AG09319 (cell line): ENCODE measurements at places on chromosomes 16 and 17.

DNA sequence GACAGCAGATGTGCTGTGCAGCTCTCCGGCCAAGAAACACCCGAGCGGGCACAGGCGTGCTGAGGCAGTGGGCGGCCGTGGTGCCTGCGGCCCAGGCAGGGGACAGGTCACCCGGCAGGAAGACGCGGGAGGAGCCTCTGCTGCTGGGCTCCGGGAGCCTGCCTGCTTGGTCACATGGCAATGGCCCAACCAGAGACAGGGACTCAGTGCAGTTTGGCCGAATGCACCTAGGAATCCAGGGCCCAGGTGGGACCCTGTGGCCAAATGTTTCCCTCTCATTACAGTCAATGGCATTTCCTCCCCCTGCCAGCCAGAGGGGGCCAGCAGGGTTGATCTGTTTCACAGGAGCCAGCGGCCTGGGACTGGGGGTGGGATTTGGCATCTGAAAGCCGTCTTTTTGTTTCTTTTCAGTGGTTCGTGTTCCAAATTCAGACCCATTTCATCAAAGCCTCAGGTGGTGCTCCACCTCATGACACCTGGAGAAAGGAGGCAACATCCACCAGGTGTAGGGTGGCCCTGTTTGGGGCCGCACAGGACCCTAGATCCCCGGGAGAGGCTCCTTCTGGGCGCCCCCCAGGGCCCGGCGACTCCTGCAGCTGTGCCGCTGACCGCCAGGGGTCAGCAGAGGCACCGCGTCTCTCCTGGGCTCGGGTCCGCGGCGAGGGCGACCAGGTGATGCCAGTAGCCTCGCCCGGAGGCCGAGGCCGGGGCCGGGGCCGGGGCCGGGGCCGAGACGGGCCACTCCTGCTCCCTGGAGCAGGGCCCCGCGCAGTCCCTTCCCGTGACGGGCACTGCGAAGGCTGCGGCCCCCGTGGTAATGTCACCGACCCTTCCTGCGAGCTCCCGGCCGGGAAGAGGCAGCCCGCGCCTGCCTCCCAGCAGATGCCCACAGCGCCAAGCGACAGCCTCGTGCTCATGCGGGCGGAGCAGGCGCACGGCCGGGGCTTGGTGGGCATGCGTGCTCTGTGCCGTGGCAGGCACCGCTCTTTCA, 118.5 kb downstream of the C16orf78 start:
- no peak for DNase-seq

- no peak for DNase-seq
Observed at GRCh38 chr17:13557077-13557476, 44.7 kb downstream of the HS3ST3A1 start.

- DNase-seq = no peak
Observed at GRCh38 chr17:33596899-33597298, 303.8 kb upstream of the ASIC2 start.

GRCh38 chr16:71441348-71442050, 355 bp downstream of the TLE7 start:
- no peak for DNase-seq

- DNase-seq = no peak
Observed at GRCh38 chr16:3026609-3027488, 3.0 kb downstream of the THOC6 start.

- no peak for DNase-seq
Observed at GRCh38 chr16:68719993-68720489, 17.1 kb upstream of the CDH1 start.

GRCh38 chr16:54015147-54015546, 271.4 kb downstream of the IRX3 start:
- DNase-seq = no peak

DNA sequence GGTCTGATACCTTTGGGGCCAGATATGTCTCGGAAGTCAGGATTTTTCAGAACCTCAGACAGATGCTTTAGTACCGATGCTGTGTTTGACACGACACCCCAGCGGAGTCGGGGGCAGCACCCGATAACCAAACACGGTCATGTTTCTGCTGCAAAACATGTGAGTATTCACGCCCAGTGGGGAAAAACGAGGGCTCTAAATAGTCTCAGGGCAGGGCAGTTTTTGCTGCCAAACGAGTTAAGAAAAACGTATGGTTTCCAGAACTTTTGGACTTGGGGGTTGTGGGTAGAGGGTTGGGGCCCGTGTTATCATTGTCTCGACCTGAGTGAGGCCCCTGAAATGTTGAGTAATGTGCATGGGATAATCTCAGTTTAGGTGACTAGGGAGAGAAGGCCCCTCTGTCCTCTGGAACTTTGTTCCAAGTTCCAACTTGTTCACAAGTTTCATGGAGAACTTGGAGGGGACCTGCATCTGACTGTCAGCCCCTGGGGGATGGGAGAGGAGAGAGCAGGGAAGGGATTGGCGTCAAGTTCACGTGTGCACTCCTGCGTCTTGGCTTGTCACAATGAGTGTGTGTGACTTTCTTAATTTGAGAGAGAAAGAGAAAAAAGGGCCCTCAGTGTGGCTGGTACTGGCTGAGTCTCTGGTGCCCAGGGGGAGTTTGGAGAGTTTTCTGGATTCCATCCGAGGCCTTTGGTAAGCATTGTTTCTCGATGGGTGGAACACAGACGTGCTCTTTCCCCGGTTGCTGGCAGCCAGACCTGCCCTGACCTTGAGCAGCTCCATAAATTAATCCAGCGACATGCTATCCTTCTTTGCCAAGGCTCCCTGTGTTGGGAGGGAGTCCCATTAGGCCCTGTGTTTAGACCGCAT, 83.9 kb upstream of the CIBAR2 start:
- DNase-seq = no peak

DNA sequence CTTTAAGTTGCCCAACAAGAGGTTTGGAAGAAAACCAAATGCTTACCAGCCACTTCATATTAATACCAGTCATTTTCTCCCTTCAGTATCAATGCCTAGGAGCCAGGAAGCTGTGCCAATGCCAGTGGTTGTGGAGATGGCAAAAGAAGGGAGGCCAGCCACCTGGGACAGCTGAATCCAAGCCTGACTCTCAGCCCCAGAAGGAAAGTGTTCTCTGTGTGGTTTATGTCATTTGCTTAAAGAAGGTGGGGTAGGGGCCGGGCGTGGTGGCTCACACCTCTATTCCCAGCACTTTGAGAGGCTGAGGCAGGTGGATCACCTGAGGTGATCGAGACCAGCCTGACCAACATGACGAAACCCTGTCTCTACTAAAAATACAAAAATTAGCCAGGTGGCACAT, 13.4 kb downstream of the C17orf78 start:
- DNase-seq = no peak

DNA sequence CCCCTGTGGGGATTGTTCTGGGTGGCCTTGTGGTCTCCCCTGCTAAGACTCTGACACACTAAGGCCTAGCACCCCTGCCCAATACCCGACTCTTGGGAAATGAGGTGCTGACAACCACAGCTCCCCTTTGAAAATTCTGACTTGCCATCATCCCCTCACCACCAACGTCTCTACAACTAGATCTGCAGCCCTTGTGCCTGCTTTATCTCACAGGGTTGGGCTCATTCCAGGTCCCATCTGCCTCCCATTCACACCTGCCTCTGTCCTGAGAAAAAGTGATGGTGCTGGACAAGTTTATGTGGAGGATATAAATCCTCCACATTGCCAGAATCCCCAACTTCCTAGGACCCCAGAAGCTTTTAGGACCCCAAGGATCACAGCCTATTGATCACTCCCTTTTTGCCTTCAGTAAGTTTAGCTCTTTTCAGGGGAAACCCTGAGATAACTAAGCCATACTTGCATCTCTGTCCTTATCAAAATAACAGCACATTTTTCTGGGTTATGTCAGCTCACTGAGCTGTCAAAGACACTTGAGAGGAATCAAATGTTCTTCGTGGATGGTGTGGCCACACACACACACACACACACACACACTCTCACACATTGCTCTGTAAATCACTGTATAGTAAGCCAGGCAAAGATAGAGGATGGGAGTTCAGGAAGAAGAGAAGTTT, 136.8 kb upstream of the CES5A start:
- DNase-seq = no peak

DNA sequence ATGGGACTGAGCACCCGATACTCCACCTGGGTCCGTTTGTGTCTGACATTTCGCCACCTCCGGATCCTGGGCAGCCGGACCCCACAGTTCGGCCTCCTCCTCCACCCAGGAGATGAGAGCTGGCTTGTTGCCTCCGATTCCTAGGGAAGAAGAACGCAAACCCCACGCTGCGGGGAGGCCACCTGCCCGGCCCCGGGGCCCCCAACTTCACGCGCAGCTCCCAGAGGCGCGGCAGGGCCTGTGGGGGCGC, 542 bp downstream of the ZNF764 start:
- no peak for DNase-seq

DNA sequence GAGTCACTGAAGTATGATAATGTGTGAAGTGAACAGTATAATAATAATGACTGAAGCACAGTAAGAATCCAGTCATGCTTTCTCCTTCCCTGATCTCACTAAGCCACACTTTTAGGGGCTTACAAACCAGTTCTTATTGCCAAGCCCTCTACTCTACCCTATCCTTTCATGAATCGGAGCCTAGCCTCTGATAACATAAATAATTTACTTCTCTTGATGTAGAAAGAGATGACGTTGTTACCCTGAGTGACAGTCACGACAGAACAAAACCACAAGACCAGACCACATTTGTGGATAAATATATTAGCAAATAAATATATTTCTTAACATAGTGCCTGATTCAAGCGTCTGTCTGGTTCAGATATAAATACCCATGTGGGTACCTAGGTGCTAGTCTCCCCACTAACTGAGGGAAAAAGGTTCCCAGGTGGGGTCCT, 1.4 kb upstream of the SUPT4H1 start:
- no peak for DNase-seq

- DNase-seq = no peak
Observed at GRCh38 chr17:41678907-41679739, 9.6 kb upstream of the EIF1 start.

DNA sequence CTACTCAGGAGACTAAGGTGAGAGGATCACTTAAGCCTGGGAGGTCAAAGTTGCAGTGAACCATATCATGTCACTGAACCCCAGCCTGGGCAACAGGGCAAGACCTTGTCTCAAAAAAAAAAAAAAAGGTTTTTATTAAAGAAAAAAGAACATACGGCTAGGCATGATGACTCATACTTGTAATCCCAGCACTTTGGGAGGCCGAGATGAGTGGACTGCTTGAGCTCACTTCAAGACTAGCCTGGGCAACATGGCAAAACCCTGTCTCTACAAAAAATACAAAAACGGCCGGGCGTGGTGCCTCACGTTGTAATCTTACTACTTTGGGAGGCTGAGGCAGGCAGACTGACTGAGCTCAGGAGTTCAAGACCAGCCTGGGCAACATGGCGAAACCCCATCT, 38.4 kb downstream of the RANBP10 start:
- DNase-seq = peak; percentile 4

GRCh38 chr17:43745541-43745940, 13.1 kb downstream of the SOST start:
- DNase-seq = no peak

- no peak for DNase-seq
Observed at GRCh38 chr16:80725566-80726162, 78.7 kb downstream of the CDYL2 start.

DNA sequence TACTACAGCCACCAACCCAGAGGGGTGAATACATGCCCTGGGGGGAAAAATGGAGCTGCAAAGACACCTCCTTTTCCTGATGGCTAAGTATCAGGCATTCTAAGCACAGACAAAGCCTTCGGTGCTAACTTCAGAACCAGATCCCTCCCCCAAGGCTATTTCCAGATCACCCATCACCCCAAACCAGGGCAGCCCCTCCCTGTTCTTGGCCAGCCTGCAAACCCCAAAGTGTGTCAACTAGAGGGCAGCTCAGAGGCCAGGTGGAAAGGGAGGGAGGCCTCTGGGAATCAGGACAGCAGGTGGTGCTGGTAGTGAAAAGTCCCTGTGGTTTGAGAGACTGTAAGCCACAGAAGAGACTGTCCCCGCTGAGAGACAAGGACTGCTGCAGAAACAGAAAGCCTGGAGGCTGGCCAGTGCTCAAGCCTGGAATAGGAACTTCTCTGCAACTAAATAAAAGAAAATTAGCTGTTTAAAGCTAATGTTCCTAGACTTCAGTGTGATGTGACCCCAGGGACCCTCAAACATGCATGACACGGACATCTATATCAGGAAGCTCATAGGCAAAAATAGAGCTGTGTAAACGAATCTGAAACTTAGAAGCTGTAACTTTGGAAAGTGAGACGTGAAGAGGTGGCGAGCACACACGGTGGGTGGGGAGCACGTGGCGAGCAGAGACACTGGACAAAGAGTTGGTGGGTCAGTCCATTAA, 9.1 kb downstream of the TUBG1 start:
- no peak for DNase-seq

- no peak for DNase-seq
Observed at GRCh38 chr16:19446300-19446846, 28.7 kb downstream of the TMC5 start.

DNA sequence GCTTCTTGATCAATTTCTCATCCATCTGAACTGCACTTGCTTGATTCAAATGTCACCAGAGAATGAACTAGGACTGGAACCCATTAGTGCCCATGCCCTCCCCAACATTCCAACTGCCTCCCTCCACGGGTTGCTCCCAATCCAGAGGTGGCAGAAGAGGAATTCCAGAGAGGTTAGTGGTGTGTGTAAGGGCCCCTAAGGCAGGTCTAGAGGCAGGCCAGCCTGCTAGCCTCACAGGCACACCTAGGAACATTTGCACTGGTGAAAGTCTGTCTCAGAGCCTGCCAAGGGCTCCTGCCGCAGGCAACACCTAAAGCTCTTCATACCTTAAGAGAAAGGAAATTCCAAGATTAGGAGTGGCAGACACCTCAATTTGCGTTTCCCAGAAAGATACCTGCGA, 21.2 kb upstream of the CMTM4 start:
- no peak for DNase-seq

- no peak for DNase-seq
Observed at GRCh38 chr17:8354236-8354635, 14.6 kb downstream of the ODF4 start.

GRCh38 chr17:60665602-60666001, 12.0 kb upstream of the BCAS3 start:
- DNase-seq = no peak

DNA sequence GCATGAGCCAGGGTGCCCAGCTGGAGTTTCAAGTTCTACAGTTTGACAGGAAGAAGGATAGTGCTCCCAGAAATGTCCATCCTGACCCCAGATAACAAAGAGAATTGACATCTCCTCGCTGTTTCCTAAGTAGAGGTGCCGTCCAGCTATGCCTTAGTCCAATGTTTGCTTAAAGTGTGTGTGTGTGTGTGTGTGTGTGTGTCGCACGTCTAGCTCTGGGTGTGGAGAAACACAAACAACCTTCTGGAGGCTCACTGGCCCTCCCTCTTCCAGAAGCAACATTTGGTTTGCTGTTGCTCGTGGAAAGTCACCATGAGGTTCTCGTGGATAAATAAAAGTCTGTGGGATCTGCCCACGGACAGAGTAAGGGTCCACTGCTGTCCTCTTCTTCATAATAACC, 22.1 kb downstream of the EMP2 start:
- no peak for DNase-seq

DNA sequence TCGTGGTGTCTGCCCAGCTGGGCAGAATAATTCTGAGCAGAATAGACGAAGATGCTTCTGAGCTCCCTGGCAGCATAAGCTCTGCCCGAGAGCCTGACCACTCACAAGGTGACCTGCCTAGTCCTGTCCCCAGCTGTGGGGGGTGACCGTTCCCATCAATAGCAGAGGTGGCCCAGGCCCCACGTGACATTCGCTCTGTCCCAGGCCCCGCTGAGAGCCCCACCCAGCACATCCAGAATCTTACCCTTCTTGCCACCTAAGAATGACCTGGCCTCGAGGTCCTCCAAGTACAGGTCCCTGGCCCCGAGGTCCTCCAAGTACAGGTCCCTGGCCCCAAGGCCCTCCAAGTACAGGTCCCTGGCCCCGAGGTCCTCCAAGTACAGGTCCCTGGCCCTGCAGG, 695 bp upstream of the TMEM204 start:
- no peak for DNase-seq
